NCI-H526 (cell line): ENCODE measurements at places on chromosomes 1 and 21.
A peak's percentile ranks its signal among the peaks of the same experiment; 100 is the strongest.

DNA sequence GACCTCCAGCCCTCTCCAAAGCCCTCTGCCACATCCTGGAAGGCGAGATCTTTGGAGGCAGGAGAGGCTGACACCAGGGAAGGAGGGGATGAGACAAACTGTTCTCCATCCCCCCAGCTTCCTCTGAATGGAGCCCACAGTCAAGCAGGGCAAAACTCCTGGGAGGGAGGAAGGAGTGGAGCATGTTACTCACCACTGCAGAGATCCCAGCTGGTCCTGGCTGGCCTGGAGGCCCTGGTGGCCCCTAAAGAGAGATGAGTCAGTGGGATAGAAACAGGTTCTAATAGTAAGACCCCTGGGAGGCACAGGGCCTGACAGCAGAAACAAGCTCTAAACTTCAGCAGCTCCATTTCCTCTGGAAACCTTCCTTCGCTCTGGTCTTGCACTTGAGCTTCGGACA, 14.0 kb upstream of the PEF1 start:
- DNase-seq = no peak

DNA sequence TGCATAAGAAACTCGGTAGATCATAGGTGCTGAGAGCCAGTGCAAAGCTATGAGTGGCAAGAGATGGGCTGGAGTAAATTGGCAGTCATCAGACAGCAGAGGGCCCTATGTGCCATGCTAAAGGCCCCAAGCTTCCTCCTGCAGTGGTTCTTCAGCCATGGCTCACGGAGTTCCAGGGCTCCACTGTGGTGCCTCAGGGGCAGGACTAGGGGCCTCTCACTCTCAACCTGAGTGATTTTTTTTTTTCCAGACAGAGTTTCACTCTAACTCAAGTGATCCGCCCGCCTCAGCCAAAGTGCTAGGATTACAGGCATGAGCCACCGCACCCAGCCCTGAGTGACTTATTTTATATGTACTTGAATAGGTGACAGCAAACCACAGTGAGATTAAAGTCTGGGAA, 10.4 kb upstream of the GJA8 start:
- peak; percentile 79 for DNase-seq

- DNase-seq = no peak
These were observed 10.0 kb upstream of the ARHGAP29 start for GRCh38 chr1:94247138-94248094.

GRCh38 chr1:221723018-221723847, 18.7 kb downstream of the DUSP10 start:
- DNase-seq = no peak

- no peak for DNase-seq
These were observed 9.2 kb downstream of the UAP1 start for GRCh38 chr1:162570718-162571117.

GRCh38 chr1:69076631-69077030, 491.1 kb upstream of the LRRC7 start:
- DNase-seq = no peak

GRCh38 chr1:2272686-2273400, 44.7 kb downstream of the SKI start:
- no peak for DNase-seq

GRCh38 chr1:98929437-98929836, 75.2 kb downstream of the PLPPR5 start:
- DNase-seq = peak; percentile 91

DNA sequence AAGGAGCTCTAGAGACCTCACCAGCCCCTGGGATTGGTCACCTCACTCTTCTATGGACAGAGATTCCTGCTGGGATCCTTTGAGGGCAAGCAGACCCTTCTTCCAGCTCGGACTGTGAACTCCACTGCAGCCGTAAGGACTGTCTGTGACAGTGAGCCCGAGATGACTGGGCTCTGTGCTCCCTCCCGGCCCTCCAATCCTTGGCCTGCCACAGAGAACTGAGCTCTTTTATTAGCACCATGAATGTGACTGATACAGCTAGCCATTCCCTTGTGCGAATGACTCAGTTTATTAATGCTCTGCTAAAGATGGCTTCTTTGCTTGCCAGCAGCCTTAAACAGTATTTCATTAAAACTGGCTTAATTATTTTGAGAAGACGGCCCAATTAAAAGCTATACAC, 194.6 kb upstream of the LMO4 start:
- DNase-seq = no peak

DNA sequence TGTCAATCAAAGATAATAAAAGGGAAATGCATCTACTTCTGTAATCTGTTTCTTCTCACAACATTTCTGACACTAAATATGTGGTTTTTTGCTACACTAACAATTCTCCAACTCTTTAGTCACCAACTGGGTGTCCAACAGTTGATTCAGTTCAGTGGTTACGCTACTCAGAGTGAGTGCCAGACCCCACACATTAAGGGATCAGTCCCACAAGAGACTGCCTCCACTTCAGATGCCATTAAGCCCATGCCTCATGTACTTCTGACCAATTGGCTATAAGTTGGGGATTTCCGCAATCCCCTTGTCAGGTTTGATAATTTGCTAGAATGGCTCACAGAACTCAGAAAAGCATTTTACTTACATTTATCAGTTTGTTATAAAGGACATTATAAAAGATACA, 28.4 kb downstream of the RNF2 start:
- DNase-seq = no peak

GRCh38 chr1:30038134-30039025, 685.0 kb downstream of the MATN1 start:
- DNase-seq = no peak

DNA sequence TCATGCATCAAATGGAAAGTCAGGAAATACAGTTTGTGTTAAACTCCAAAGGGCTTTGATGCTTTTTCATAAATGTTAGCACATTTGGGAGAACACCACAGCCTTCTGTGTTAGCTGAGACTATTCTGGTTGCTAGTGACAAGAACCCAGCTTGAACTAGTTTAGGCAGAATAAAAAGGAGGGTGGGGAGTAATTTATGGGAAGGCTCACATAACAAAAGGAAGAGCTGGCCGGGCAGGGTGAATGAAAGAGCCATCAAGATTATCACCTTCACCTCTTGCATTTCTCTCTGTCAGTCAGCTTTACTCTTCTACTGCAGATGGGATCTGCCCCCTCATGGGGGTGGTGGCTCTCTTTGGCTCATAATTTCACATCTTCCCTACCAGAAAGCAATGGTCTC, 75.4 kb upstream of the VTCN1 start:
- no peak for DNase-seq

DNA sequence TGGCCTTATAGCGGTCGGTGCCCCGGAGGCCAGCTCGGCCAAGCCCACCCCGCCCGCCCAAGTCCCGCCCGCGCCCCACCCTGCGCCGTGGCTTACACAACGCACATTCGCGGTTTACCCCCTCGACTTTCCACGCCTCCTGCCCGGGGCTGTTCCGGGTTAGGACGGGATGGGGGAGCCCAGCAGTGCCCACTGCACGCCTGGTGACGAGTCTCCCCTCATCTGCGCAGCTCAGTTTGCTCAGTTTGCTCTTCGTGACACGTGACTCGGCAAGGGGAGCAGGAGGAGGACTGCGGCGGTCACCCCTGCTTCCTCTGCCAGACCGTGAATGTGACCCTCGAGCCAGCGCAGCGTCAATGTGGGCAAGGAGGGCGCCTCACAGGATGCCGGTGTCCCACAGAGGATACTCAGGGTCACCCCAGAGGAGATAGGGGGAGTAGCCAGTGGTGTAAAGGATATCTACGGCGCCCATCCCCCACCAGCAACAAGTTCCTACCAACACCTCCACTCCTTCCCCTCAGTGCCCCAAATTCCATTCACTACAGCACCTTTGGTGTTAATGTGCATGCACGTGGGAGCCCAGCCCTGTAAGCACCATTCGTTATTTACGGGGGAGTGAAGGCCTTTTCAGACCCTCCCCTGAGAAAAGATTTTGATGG, 350 bp upstream of the S100A6 start:
- peak; percentile 87 for DNase-seq
